ENCODE measurements at places on chromosomes 16 and 17.

GRCh38 chr16:14307527-14308367 lies 236.6 kb downstream of the MRTFB start:
- peak; percentile 45 for DNase-seq

GRCh38 chr17:15364615-15365014 lies 23.2 kb upstream of the TEKT3 start:
- DNase-seq: no peak

- DNase-seq: peak; percentile 54
These were observed 18.3 kb downstream of the CIITA start for GRCh38 chr16:10895053-10895946.

GRCh38 chr16:57613514-57613913 lies 14.9 kb upstream of the ADGRG1 start:
- no peak for DNase-seq

GRCh38 chr16:58450590-58450989 lies 49.4 kb upstream of the NDRG4 start:
- no peak for DNase-seq

DNA sequence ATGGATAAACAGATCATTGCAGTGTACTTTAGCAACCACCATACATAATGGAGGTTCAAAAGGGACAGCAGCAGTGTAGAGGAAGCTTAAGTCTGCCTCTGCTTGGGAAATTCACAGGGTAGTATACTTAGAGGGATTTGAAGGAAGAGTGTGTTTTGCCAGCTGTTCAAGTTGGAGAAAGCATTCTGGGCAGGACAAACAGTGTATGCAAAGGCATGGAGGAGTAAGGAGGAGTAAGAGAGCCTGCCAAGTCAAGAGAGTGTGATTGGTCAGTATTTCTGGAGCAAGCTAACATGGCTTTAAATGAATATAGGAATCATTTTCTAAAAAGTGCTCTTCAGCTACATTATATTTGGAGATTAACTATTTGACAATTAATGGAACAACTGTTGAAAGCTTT lies 22.9 kb upstream of the PHAF1 start:
- DNase-seq: no peak

DNA sequence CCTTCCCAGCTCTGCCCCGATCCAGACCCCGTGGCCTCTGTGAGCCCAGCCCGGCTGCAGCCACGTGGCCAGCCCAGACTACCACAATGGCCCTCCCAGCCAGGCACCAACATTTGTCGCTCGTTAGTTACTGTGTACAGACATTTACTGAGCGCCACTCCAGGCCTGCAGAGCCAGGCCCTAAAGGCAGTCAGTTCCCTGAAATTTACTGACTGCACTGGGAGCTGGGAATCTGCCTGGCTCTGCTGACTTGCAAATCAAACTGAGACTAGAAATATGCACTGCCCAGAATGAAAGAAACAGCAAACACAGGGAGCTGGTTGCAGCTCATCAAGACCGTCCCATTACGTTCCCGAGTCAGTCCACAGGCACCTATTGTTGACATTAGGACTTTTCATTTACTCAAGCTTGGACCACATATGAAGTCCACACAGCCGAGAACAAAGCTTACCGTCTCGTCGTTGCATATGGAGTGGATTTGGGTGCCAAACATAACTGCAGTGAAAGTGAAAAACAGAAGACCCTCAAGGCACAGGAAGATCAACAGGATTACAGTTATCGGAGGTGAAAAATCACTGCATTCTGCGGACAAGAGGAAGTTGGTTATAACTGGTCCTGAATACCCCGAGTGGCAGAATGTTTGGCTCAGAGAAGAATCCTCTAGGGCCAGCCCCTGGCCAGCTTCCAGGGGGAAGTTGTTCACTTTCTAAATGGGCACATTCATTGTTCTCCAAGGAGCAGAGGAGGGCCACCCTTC lies 34.5 kb downstream of the ZDHHC7 start:
- peak; percentile 53 for DNase-seq

DNA sequence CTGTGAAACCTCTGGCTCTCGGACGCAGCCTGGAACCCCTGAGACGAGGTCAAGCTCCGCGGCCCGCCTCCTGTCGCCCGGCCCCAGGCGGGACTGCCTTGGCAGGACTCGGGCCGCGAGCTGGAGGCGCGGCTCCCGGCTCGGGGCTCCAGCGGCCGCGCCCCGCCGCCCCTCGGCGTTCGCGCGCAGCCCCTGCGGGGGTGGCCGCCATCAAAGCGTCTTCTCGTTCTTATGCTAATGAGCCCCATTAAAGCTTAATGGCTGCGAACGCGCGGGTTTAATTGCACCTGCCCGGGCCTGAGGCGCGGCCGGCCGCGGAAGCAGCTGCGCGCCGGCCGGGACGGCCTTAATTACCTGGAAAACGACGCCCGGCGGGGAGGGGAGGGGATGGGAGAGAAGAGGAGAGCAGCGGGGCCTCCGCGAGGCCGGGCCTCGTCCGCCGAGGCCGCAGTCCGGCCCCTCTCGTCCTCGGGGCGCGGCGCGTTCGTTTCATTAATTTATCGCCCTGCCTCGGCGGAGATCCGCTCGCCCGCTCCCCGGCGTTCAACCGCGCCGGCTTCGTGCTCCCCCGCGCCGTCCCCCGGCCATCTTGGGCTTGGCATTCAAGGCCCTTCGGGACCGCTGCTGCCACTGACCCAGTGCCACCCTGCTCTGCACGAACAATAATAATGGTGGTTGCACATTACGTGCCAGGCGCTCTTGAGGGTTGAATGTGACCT lies 19.2 kb downstream of the RAI1 start:
- DNase-seq: no peak

DNA sequence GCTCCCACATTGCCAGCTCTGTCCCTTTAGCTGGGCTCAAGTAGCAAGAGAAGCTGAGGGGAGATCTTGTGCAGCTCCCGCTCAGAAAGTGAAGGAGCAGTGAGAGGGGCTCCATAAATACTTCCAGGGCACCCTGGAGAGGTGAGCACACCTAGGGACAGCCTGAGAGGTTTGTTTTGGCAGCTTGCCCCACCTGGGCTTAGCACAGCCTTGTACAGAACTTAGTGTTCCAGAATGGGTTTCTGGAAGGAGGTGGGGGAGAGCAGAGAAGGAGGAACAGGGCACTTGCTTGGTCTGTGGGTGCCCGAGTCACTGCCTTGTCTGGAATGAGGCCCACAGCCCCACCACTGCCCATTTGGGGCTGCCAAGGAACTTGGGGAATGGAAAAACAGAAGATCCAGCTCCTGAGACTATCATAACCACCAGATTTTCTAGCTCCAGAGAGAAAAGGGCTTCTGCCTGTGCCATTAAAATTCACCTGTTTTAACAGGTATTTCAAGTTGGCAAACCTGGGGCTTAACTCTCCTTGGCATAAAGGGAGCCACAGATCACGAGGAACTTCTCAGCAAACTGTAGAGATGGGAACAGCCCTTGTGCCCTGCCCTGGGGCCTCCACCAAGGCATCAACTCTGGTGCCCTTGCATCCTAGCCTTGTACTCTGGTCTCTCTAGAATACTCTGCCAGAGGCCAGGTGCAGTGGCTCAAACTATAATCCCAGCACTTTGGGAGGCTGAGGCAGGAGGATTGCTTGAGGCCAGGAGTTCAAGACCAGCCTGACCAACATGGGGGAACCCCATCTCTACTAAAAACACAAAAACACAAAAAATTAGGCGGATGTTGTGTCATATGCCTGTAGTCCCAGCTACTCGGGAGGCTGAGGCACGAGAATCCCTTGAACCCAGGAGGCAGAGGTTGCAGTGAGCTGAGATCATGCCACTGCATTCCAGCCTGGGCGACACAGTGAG lies 1.9 kb downstream of the PRR15L start:
- no peak for DNase-seq

- no peak for DNase-seq
These were observed 8.9 kb upstream of the RAPGEFL1 start for GRCh38 chr17:40168262-40168832.

GRCh38 chr16:57012353-57012752 lies 23.0 kb downstream of the NLRC5 start:
- DNase-seq: no peak

DNA sequence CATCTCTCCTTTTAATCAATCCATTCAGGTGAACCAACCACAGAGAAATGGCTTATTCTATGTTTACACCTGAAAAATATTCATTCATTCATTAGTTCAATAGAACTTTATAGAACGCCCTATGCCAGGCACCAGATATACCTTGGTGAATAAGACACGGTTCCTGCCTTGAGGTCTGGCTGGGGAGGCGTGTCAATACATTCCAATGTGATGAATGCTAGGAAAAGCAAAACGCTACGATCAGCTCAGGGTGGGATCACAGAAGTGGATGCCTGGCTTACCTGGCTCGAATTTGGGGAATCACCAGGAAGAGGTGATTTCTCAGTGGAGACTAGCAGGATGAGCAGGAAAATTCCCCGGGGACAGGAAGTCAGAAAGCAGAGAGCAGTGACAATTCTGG lies 17.5 kb upstream of the WFIKKN2 start:
- no peak for DNase-seq

DNA sequence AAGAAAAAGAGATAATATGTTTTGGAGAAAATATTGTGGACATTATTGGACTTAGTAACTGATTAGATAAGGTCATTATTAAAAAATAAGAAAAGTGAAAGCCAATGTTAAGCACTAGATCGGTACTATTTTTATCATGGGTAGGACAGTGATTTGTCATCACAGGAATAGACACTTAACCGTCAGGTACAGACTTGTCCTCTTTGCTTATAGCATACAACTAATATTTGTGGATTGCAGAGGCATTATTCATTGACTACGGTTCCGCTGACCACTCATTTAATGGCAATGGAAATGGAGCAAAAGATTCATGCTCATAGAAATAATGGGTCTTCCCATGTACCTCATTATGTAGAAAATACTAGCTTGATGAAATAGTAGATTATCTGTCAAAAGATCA lies 596.3 kb upstream of the CA10 start:
- DNase-seq: no peak

DNA sequence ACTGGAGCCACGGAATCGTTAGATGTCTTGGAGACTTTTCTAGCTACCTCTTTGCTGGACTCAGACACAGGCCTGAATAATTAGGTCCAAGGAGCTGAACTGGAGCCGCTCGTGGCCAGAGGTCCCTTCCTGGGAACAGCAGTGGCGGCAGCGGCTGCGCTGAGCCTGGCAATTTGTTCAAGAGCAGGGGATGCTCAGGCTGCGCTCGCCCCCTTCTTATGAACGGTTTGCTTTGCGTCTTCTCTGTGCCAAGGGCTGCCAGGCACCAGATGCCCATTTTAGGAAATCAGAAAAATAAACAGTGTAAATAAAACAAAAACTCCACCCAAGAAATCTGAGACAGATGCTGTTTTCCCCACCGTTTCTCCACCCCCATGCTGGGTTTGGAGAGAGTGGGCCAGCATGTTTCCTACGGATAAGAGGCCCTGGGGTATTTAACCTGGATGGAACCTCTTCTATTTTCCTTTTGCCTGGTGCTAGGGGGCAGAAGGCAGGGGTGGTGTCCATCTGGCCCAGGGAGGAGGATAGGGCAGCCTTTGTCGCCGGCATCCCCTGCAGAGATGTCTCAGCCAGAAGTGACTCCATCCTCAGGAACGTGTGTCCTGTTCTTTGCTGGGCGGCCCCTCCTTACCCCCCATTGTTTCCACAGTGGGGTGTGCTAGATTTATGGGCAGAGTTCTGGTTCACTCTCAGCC lies 163.4 kb downstream of the SEC14L1 start:
- DNase-seq: no peak

Measured in left ventricle myocardium inferior (tissue), 1 donor.